ENCODE measurements at places on chromosomes 11 and 22.
A peak's percentile ranks its signal among the peaks of the same experiment; 100 is the strongest.

- DNase-seq = no peak
Observed at GRCh38 chr11:40514124-40514523, 945.3 kb downstream of the LRRC4C start.

DNA sequence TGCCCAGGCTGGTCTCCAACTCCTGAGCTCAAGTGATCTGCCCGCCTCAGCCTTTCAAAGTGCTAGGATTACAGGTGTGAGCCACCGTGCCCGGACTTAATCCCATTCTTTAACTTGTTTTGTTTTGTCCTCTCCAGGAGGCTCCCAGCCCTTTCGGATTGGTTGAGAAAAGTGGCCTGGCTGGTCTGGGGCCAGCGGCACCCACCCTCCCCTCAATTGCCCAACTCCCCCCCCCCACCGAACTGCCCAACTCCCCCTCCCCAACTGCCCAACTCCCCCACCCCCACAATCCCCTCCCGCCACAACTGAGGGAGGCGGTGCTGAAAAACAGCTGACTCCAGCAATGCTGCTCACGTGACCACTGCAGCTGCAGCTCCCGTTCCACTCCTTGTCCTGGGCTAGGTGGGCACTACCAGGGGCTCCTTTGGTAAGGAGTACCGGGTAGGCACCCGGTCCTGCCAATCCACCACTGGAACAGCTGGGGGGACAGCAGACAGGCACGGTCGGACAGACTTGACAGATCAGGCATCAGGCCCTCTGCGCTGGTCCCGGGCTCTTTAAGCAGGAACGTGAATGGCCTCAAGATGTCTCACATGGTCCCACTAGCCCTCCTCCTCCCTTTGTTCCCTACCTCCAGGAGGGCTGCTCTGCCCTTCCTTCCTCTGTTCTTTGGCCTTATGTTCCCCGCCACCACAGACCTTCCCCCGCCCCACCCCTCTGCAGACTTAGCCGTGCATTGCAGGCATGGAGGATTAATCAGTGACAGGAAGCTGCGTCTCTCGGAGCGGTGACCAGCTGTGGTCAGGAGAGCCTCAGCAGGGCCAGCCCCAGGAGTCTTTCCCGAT lies at the start of gene TCN2:
TCN2 (plus strand) TSS at position 720 of the 845 bp plus-strand sequence. CDS start 158 bp downstream, outside the sequence.
- DNase-seq = no peak

- no peak for DNase-seq
Observed at GRCh38 chr11:36092314-36093030, 148.6 kb downstream of the LDLRAD3 start.

GRCh38 chr11:65637794-65638419 lies at the start of gene SIPA1:
Gene SIPA1 (plus strand): TSS chr11:65638101. CDS start chr11:65640922, 2,821 bp downstream.
- peak; percentile 69 for DNase-seq

- peak; percentile 39 for DNase-seq
Observed at GRCh38 chr11:19903620-19904069, 191.0 kb downstream of the NAV2 start.

Measured in Panc1 (cell line).